ENCODE measurements at places on chromosomes 7 and 10.
A peak's percentile ranks its signal among the peaks of the same experiment; 100 is the strongest.

DNA sequence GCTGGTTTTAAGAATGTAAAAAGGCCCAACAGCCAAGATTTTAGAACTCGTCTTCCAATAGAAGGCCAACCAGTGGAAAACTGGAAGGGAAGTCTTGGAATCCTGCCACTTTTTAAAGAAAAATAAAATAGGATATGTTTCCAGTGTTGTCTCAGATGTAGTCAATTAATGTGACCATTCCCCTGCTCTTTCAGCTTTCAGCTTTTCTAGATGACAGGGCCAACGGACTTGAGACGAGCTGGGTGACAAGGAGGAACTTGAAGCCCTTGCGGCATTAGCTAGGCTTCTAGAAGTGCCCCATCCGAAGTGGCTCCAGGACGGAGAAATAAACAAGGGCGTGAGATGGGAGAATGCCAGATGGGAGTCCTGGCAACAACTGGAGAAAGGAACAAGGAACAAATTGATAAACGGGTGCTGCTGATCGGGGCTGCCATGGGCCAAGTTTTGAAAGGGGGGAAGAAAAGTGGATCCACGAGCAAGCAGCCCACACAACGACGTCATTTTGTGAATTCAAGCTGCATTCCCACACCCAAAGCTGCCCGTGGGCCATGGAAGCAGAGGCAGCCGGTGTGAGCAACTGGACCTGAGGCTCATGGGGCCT is 42.3 kb downstream of the CTBP2 start:
- DNase-seq = no peak

- DNase-seq = no peak
Measured at GRCh38 chr10:13193637-13194036, 32.3 kb downstream of the MCM10 start.

DNA sequence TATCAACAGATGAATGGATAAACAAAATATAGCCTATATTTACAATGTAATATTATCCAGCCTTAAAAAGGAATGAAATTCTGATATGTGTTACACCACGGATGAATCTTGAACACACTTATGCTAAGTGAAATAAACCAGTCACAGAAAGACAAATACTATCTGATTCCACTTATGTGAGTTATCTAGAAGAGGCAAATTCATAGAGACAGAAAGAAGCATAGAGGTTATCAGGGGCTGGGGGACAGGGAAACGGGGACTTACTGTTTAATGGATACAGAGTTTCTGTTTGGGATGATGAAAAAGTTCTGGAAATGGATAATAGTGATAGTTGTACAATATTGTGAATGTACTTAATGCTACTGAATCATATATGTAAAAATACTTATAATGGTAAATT is 329.9 kb downstream of the LRMDA start:
- DNase-seq = no peak

DNA sequence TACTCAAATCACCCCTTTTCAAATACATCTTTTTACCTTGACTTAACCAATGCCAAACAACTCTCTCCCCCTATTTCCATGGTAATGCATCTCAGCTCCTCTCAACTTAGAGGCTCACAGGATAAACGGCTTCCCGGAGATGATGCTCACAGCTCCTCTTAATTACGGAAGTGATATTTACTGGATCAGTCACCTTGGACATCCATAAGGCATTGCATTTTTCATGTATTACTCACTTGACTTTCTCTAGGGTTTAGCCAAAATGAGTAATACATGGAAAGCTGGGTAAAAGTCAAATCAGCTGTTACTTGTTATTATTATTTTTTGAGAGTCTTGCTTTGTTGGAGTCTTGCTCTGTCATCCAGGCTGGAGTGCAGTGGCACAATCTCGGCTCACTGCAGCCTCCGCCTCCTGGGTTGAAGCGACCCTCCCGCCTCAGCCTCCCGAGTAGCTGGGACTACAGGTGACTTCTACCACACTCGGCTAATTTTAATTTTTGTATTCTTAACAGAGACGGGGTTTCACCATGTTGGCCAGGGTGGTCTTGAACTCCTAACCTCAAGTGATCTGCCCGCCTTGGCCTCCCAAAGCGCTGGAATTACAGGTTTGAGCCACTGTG is 73.3 kb upstream of the RHEB start:
- DNase-seq = no peak

GRCh38 chr7:20314198-20314597 is 16.5 kb upstream of the ITGB8 start:
- DNase-seq = no peak

DNA sequence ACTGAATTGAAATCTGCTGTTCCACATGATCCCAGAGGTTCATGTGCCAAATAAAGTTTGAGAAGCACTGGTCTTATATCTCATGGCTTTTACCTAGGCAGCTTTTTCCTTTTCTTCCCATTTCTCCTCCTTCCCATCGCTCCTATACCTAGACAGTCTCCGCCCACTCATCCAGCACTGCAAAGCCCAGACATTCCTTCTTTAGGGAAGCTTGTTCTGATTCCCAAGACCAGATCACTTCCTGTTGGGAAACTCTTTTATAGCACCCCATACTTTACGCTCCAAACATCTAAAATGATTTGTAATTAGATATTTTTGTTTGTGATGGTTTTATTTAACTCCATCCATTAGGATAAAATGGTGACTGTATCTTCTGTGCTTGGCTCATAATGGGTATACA is 75.9 kb downstream of the BMPER start:
- no peak for DNase-seq

DNA sequence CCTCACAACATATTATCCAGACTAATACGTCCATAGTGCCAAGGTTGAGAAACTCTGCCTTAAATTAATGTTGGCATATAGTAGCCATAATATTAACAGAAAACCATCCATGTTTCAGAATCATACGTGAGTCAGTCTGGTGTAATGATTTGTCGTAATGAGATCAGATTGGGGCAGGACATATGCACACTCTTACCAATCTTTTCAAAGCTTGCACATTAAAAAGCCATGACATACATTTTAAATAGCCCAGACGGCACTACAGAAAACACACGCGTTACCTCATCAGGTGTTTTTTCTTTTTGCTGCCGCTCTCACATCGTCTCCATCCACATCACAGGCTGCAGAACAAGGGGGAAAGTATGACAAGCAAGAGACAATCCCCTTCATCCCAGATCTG is 211.6 kb downstream of the NEBL start:
- DNase-seq = no peak

GRCh38 chr10:86264481-86265231 is 101.9 kb downstream of the GRID1 start:
- DNase-seq = peak; percentile 76

DNA sequence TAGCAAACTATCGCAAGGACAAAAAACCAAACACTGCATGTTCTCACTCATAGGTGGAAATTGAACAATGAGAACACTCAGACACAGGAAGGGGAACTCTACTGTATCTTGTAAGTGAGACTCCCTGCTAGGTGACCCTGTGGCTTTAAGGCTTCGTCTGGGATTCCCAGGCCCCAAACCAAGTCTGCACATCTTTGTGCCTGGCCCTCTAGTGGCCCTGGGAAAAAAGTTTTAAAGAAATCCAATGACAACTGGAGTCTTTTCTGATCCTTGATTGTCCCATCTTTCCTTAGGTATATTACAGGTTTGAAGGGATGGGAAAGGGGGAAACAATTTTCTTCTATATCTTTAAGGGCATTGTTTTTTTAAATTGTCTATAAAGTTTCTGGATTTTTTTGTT is 10.6 kb upstream of the LIPM start:
- DNase-seq = peak; percentile 28

- DNase-seq = no peak
Measured at GRCh38 chr10:8894148-8894547, 839.7 kb downstream of the GATA3 start.

GRCh38 chr10:78389419-78389818 is 355.8 kb downstream of the RPS24 start:
- no peak for DNase-seq

DNA sequence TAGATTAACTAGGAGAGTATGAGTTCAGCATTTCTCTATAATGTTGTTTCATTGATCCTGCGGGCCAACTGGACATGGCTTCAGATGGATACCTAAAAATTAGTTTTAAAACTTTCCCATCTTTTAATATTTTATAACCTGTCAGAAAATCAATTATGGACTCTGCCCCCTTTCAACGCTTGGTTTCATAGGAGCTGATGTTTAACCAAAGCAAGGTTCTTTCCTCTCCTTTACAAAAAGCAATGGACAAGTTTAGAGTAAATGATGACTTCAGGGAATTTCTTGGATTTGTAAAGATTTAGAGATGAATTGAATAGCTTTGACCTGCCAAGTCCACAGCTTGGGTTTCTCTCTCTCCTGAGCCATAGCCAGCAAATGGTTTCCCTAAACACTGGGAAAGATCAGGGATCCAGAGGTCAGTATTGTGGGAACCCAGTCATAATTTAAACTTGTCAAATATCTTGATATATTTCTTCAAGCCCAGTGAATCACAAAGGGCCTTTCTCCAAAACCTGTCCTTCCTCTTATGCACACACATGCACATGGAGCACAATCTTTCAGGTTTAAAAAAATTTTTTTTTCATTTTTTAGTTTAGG is 177.1 kb downstream of the EVX1 start:
- DNase-seq = no peak

GRCh38 chr7:103879411-103879810 is 110.0 kb downstream of the RELN start:
- peak; percentile 21 for DNase-seq

DNA sequence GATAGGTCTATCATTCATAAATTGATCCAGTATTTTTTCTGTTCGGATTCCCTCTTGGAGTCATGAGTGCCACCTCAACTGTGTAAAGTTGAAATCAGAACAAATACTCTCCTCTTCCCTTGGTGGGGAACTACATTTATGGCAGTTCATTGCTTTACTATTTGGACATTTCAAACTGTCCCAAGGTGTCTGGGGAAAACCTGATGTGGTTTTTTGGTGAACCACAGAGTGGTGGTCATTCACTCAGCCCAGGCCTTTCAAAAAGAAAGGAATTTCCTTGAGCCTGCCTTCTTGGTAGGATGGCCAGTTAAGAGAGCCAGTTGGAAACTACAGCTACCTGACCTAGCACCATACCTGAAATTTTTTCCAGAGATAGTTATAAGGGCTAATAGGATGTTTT is 59.0 kb downstream of the ABCB1 start:
- no peak for DNase-seq

DNA sequence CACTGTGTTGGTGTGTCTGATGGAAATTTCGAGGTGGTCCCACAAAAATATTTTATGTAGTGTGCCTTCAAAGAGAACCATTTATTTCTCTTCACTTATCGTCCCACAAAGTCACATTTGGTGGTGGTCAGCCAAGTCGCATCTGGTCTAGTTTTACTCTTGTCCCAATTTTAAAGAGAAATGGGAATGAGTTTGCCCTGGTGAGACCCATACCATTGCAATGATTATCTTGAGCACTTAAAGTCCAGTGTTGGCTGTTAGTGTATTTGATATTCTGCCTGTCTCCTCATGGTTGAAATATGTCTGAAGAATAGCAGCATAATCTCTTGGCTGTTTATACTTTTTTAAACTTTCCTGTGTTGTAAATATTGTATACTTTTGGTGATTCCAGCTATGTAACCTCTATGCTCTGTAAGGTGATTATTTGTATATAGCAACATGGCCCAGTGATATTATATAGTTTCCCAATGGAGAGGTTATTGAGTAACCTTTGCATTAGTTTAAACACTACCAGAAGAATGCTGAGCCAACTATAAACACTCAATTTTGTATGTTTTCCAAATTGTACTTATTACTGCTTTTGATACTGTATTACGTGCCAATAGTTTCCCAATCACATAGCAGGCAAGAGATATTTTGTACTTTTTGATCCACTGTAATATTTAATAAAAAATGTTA is 172.2 kb downstream of the RTKN2 start:
- no peak for DNase-seq

DNA sequence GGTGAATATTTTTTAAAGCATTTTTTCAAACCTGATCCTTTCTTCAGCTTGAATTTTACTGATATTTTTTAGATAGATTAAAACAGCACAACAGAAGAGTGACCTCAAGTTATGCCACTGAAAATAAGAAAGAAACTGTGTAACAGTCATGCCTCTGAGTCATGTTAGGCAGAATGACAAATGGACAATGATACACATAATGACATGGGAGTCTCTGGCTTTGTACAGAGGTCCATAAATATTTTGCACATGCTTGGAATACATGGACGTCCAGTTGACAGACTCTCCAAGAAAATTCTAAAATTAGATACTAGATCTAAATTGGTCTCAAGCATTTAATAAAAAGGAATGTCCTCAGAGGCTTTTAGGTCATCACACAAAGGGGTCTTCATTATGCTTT is 21.9 kb upstream of the SEMA3A start:
- no peak for DNase-seq

- no peak for DNase-seq
Measured at GRCh38 chr7:157559596-157560257, 222.9 kb downstream of the DNAJB6 start.

- no peak for DNase-seq
Measured at GRCh38 chr10:23613900-23614299, 175.0 kb downstream of the OTUD1 start.

GRCh38 chr10:80204677-80205476 is 460 bp downstream of the ANXA11 start:
- DNase-seq = peak; percentile 30

DNA sequence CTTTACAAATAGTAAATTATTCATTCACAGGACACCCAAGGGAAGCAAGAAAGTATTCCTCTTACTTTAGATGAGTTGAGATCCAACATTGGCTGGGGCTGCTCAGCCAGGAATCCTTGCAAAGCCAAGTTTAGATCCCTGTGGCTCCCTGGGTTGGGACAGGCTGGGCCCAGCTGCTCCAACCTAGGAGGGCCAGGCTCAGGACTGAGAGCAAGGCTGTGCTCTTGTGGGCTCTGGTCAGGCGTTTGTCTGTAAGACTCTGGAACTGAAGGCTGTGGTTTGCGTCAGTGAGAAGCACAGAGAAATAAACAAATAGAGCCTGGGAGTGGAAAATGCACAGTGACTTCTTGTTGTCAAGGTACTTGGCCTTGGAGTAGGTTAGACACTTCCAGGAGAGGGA is 53.2 kb upstream of the TMEM273 start:
- DNase-seq = no peak

- DNase-seq = no peak
Measured at GRCh38 chr7:51278797-51279196, 37.8 kb downstream of the COBL start.
